ENCODE measurements at places on chromosomes 6 and 20.

- DNase-seq, result no peak
Measured at GRCh38 chr6:40764726-40765125, 177.6 kb upstream of the LRFN2 start.

DNA sequence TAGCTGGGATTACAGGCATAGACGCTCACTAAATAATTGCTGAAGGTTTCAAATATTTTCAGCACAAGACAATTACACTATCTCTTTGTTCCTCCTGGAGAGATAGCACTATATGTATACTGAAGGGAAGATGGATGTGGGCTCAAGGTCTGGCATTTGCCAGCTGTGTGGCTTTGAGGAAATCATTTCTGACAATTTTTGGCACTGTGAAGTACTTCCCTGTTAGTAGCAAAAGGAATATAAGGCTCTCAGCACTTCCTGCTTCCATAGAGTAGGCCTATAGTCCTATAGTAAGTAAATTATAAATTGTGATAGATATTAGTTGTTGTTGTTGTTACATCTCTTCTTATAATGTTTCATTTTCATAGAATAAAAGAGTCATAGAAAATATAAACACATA, 271.1 kb downstream of the SAMD5 start:
- DNase-seq, result no peak

GRCh38 chr6:85285114-85285513, 164.8 kb upstream of the NT5E start:
- DNase-seq, result no peak

DNA sequence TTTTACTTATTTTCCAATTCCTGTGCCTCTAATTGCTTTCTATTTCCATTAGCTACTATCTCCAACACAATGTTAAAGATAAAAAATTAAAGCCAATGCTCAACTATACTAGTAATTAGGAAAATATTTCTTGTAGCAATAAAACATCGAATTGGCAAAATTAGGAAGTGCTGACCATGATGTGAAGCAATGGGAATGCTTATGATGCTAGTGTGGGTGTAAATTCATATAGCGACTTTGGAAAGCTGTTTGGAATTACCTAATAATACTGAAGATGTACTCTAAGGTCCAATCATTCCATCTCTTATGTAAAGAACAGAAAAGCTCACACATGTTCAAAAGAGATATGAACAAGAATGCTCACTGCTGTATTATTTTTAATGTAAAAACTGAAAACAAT, 78.2 kb downstream of the UBE3D start:
- DNase-seq, result no peak

DNA sequence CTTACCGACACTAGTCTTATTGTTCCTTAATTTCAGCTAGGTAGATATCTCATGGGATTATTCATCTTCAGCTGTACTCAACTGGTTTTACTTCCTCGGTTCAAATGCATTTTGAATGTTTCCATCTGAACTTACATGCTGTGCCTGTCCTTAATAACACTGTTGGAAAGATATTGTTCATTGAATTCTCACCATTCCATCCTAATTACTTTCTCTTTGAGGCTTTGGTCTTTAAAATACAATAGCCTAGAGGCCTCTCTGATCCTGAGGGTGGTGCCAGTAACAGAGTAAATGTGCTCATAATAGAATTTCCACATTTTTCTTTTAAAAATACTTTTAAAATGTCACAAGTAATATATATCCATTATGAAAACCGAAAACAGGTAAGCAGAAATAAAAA, 54.0 kb downstream of the IL20RA start:
- DNase-seq, result no peak

DNA sequence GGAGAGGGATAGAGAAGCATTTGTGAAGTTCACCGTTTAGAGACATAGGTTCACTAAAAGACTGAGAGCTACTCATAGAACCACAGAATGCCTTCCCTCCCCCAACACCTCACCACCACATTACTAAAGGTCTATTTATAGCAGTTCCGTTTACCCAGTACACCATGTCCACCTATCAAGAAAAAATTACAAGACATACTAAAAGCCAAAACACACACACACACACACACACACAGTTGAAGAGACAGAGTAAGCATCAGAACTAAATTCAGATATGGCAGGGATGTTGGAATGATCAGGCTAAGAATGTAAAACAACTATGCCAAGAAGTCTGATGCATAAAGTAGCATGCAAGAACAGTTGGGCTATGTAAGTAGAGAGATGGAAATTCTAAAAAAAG, 52.3 kb downstream of the SLC22A3 start:
- no peak for DNase-seq

DNA sequence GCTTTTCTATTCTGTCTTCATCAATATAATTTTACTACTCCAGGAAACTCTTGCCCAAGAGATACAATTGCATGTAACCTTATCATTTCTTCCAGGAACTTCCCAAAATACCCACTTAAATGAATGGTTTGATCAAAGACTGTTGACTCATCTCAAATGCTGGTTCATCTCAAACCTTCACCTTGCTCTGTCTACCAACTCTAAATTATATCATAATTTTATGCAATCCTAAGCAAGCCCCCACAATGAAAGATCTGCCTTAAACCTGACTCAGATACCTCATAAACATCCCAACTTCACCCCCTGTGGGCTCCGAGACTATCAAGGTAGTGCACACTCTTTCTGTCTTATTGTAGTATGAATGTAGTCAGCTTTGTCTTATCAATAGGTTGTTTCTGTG, 65.5 kb upstream of the GCM1 start:
- no peak for DNase-seq

DNA sequence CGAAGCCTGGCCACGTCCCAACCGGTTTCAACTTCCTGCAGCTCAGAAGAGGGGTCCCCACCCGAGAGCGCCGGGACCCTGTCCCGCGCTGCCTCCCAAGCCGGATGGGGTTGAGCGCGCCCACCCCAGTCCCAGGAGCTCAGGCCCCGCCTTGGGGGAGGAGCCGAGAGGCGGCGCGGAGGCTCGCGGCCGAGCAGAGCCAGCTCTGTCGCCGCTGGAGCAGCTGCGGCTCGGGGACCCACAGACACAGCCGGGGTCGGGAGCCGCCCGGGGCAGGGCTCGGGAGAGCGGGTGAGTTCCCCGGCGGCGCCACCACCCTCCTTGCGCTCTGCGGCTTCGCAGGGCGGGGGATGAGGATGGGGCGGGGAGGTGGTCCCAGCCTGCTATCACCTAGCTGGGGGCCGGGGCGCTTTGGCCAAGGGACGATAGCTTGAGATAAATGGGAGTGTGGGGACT, at the start of gene PPP1R16B:
TSS of gene PPP1R16B (plus strand) at position 196 of the 456 bp plus-strand sequence. CDS start 30,229 bp downstream, outside the sequence.
- DNase-seq, result no peak

DNA sequence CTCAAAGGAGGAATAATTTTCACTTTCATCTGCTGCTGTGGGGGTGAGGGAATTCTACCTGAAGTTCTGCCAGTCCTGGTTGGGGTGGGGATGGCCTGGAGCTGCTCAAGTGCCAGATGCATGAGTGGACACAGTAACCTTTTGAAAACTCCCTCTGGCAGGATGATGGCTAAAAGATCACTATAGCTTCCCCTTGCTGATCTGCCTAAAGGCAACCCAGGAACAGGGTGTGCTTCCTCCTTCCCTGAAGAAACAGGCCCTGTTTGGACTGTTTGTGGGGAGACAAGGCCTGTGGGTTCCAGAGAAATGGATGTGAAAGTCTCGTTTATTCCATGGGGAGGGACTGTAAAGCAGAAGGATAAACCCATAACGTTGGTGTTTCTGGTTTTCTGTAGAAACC, 176.9 kb downstream of the DTNBP1 start:
- DNase-seq, result no peak

DNA sequence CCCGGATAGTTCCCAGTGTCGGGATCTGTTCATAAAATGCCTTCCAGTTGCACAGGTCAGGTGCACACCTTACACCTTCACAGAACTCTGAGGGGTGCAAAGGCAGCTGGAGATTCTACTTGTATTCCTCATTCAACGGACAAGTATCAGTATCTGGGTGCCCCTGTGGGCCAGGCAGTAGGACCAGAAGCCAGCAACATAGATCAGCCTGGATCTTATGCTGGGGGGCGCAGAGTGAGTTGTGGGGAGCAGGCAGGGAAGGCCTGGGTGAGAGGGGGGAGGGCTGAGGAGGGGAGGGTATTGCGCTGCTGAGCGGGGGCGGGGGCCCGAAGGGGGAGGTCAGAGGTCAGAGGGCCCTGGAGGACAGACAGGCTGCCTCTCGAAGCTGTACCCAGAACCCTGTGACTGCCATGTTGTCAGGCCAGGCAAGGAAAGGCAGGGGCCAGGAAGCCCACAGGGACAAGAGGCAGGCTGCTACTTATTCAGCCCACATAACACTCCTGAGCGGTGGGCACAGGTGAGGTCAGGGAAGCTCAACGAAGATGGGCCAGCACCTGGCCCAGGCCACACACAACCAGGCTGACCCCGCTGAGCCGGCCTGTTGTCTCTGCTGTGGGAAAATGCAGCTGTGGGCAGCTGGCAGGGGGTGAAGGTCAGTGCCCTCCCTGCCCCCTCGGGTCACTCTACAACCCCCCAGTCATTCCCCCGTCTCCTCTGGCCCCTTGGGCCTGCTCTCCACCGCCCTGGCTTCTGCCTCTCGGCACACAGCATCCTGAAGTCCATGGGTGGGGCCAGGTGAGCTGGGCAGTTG, 1.1 kb downstream of the OPRL1 start:
- no peak for DNase-seq

DNA sequence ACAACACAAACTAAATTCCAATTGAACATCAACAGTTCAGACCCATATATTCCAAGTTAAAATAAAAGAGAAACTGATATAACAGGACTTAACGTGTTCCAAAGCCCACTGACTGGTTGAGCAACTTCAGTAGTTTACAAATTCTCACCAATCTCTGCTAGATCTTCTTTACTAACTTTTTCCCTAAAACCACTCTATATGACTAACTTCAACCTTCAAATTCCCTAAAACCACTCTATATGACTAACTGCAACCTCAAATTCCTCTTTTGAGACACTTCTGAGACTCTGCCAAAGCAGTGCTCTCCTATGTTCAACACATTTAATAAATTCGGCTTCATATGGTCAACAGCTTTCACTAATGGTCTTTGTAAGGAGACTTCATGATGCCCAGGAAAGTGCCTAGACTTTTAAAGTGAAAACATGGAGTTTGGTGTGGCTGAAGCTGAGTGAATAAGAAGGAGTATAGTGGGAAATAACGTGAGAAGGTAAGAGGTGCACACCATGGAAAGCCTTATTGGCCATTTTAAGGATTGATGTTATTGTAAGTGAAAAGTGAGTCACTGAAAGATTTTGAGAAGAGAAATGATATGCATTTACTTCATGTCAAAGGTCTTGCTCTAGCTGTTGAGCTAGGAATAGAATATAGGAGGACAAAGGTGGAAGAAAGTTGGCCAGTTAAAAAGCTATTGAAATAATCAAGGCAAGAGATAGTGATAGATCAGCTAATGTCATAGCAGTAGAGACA, 134.0 kb upstream of the HCRTR2 start:
- no peak for DNase-seq

GRCh38 chr6:123016431-123017103, 20.5 kb downstream of the CLVS2 start:
- DNase-seq, result no peak

- no peak for DNase-seq
Measured at GRCh38 chr6:28927846-28928245, 4.1 kb upstream of the TRIM27 start.

- DNase-seq, result no peak
Measured at GRCh38 chr6:35059596-35060345, 81.4 kb downstream of the TCP11 start.

GRCh38 chr20:48984575-48985219, 61.4 kb upstream of the CSE1L start:
- no peak for DNase-seq

- no peak for DNase-seq
Measured at GRCh38 chr20:63807654-63808053, 23.4 kb downstream of the ZBTB46 start.

DNA sequence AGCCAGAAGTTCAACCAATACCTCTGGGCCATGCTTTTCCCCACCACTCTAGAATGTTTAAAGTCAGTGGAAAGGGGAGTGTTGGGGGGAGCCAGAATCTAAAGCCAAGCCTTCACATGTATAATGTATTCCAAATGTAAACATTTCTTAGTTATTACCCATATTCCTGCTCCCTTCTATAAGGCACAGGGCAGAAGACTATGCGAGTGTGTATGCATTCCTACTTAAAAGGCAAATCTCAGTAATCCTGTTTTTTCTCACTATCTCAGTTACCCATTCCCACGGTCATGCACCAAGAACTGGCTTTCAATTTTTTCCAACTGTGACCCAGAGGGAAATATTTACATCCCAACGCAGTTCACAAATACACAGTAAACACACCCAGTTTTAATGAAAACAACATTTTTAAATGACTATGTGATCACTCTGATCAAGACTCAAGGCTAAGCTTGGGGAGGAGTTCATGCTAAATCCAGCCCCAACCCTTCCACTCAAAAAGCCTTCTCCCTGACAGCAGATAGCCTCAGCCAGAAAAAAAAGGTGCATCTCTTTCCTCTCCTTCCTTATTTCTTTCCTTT, 57.5 kb downstream of the EPB41L2 start:
- no peak for DNase-seq

- DNase-seq, result no peak
Measured at GRCh38 chr6:105359419-105360370, 43.2 kb downstream of the PREP start.

- no peak for DNase-seq
Measured at GRCh38 chr6:107266563-107266962, 151.2 kb upstream of the BEND3 start.

GRCh38 chr20:2402271-2402980, 21.7 kb downstream of the TGM6 start:
- no peak for DNase-seq

- no peak for DNase-seq
Measured at GRCh38 chr20:8525017-8525343, 392.9 kb downstream of the PLCB1 start.

DNA sequence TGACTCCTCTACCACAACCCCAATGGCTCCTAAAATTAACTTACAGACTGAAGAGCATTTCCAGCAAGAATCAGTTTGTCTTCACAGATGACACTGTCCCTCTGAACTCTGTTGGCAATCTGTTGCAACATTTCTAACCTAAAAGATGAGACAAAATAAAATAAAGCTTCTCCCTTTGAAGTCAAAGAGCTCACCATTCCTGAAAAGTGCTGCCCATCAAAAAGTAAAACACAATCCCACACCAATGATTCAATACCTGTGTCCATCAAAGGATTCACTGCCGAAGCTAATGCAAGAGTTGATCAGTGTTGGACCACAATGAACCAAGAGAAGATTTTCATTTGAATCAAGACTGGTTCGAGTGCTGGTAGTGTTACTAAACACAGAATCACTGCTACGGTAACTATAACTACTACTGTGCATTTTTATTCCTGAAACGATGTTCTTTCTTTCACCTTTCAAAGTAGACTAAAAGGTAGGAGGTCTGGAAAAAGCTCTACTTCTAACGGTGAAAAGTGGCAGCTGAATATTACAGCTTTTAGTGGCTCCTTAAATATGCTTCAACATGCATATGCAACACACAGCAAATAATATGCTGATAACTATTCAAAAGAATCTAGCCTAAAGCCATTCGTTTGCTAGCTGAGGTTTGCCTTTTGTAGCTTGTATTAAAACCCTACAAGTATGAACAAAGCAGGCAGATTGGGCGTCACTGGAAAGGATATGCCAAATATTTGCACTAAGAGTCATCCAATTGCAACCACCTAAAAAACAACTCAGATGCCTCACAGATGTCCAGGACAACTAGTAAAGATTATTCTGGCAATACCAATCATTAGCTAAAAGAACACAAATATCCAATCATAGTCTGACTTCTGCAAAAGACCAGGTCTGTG, at the start of gene DST:
TSS of gene DST (minus strand) at position 524 of the 896 bp plus-strand sequence.
- no peak for DNase-seq
